ENCODE measurements at places on chromosomes 13 and 19. TPM values are rescaled to one million over a fixed set of nuclear protein-coding genes. Genes with fewer than 3 reads are reported as not detected.

MISP gene
- total RNA-seq: 0.05 TPM

ZFP82 gene
- total RNA-seq: 5.2 TPM

FXYD7 gene
- total RNA-seq: not detected

CYP2A6 gene
- total RNA-seq: not detected

ZNF121 gene
- 38.8 TPM for total RNA-seq
